ENCODE measurements at places on chromosomes 12 and 14.

- DNase-seq: no peak
These were observed 843.2 kb downstream of the GALC start for GRCh38 chr14:87149583-87150354.

DNA sequence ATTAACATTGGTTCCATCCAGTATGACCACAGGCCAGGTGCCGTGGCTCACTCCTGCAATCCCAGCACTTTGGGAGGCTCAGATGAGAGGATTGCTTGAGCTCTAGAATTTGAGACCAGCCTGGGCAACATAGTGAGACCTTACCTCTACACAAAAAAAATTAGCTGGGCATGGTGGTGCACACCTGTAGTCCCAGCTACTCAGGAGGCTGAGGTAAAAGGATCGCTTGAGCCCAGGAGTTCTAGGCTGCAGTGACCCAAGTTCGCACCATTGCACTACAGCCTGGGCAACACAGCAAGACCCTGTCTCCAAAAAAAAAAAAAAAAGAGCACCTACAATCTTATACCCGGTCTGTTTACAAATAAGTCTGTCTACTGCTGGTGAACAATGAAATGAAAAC, 9.9 kb downstream of the LTA4H start:
- DNase-seq: no peak

DNA sequence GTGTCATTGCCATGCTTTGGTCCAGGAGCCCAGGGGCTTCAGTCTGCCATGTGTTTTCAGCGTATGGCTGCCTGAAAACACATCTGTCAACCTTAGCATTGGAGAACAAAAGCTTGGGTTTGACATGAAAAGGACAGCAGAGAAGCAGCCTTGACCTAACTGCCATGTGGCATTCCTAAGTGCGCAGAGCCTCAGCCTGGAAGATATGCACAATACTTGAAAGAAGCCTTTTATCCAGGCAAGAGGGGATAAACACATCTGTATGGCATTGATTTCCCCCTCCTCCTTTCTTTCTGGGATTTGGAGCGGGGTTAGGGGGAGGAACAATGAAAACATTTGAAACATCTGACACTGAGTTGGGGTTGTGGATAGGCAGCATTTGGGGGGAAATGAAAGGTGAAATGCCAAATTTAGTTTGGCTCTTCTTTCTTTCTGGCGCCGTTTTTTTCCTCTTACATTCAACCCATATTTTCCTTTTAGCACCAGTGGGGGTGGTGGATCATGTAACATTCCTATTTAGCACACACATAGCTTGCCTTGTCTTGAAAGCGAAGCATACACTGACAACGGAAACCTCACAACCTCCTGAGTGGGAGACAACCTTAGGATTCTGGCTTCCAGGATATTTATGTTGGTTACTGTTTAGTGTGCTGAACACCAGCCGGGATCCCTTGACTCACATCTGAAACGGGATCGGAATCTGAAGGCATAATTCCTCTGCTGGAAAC, 177.0 kb downstream of the C12orf75 start:
- no peak for DNase-seq

DNA sequence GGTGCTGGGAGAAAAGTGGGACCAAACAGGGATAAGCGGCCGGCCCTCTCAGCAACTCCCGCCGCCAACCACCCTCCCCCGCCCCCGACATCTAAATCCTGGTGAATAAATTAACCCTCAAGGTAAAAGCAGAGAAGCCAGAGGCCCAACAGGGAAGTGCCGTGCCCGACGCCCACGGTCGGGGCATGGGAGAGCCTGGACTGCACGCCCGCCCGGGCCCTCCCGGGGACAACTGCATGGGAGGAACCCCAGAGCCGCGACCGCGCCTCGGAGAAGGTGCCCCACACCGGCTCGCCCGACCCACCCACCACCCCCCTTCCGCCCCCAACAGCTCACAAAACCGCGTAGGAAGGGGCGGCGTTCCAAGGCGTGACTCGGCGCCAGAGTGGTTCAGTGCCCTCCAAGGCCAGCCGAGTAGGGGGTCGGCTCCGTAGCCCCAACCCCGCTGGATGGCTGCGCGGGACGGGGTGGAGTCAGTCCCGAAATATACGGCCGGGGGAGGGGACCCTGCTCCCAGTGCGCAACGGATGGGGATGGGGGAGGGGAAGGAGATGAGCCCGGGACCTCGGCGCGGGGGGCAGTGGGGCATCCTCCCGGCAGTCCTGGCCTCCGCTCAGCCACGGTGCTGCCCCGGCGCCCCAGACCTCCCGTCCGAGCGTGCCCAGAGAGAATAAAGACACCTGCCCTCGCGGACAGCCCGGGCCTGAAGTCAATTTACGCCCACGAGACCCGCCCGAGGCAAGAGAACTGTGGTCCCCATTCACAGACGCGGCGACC, 732 bp downstream of the SLC25A29 start:
- DNase-seq: no peak

All from HS-27A (cell line).